ENCODE measurements at places on chromosomes 2 and 18.

DNA sequence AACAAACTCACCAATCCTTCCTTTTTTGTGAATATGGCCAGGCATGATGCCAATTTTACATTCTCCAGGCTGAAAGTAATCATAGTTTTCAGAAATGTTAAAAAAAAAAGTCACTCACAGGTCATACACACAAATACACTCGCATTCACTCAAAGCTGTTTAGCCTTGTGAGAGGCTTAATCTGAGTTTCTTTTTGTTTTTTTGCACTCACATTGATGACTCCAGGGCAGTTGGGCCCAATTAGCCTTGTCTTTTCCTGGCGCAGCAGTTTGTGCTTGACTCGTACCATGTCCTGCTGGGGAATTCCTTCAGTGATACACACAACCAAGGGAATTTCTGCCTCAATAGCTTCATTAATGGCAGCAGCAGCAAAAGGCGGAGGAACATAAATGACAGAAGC is 18.0 kb downstream of the SUCLG1 start:
- no peak for DNase-seq

- DNase-seq, result no peak
Observed at GRCh38 chr2:70388813-70389212, 86.9 kb upstream of the FAM136A start.

GRCh38 chr2:86453836-86454235 is 12.7 kb downstream of the KDM3A start:
- no peak for DNase-seq

- no peak for DNase-seq
Observed at GRCh38 chr2:102094917-102095316, 47.6 kb upstream of the IL1R1 start.

GRCh38 chr2:33632831-33633230 is 33.7 kb upstream of the FAM98A start:
- no peak for DNase-seq

DNA sequence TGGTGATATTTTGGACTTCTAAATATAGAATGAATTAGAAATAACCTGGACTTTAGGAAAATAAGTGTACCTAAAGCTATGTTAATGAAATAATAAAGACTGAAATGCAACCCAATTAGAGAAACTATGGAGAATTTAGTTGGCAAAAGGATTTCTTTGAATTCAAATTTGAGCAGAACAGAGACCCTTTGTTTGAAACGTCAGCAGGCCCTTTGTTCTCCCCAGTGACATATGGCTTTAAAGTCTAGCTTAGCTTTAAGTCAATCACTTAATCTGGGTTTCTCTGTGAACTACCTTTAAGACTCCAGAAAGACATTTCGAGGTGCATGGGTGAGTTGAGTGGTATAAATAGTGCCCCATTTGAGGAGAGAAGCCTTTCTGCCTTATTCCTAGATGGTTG is 130.5 kb upstream of the CREB1 start:
- DNase-seq, result no peak

DNA sequence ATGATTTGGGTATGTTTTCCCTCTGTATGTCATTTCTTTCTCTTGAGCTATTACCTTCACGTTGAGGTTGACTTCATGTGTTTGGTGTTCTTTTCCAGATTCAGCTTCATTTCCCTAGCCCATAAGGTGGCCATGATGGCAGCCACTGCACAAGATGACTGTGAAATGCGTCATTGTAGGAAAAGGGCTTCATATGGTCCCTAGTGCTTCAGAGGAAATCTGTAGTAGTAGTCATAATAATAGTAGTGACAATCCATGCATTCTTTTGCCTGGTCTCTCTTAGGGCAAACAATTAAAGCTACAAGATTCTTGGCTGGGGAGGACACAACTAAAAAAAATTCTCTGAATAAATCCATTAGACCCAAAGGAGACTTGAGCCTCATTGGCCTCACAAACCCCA is 28.4 kb downstream of the AOX1 start:
- DNase-seq, result no peak

DNA sequence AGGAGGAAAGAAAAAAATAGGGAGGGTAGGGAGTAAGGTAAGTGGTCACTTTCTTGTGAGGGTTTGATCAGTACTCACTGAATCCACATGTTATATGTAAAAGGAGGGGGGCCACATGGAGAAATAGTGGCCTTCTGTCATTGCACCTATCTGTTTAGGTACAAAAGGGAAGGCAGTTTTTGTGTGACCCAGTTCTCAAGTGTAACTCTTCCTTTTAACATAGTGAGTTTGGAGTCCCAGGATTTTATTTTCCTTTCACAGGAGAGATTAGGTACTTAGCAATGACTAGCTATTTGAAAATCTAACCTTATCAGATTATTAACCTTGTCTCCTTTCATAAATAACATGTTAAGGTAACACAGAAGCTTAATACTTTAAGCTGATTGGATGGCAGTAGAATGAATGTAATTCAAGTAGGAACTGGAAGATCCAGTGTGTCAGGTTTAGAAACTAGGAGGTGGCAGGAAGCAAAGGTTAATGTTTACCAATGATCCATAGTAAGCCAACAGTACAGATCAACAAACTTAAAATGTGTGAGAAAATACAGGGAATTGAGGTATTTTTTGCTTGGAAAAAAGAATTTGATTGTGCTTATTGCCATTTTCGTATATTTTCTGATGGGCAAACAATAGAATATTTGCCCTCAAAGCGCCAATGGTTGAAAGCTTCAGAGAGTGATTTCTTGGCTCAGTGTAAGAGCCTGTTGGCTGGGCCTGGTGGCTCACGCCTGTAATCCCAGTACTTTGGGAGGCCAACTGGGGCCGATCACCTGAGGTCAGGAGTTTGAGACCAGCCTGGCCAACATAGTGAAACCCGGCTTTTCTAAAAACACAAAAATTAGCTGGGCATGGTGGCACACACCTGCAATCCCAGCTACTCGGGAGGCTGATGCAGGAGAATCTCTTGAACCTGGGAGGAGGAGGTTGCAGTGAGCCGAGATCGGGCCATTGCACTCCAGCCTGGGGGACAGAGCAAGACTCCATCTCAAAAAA is 11.3 kb downstream of the HNMT start:
- peak; percentile 12 for DNase-seq

- DNase-seq, result no peak
Observed at GRCh38 chr2:155839991-155840390, 492.5 kb downstream of the NR4A2 start.
